ENCODE measurements at places on chromosomes 16 and 17.
A peak's percentile ranks its signal among the peaks of the same experiment; 100 is the strongest.

- DNase-seq, result no peak
Observed at GRCh38 chr16:17846030-17846429, 375.3 kb upstream of the XYLT1 start.

- DNase-seq, result no peak
Observed at GRCh38 chr16:4597174-4597573, 17.5 kb downstream of the UBALD1 start.

DNA sequence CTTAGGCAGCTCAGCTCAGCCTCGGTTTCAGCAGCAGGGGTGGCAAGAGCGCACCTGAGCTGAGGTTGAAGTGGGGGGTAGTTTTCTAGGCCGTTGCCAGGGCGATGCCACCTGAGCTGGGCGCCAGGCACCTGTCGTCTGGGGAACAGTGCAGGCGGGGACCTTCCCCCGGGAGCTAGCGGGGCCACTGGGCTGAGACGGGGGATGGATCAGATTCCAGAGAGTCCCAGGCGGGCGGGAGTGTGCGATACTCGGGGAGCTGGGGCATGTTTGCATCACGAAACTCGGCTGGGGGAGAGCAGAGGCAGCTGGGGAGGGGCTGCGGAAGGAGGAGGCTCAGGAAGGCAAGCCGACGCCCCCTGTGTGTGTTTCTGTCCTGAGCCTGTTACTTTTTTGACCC, 477 bp upstream of the CLDN9 start:
- DNase-seq, result no peak

GRCh38 chr16:50267151-50267631, 840 bp downstream of the ADCY7 start:
- DNase-seq, result no peak

DNA sequence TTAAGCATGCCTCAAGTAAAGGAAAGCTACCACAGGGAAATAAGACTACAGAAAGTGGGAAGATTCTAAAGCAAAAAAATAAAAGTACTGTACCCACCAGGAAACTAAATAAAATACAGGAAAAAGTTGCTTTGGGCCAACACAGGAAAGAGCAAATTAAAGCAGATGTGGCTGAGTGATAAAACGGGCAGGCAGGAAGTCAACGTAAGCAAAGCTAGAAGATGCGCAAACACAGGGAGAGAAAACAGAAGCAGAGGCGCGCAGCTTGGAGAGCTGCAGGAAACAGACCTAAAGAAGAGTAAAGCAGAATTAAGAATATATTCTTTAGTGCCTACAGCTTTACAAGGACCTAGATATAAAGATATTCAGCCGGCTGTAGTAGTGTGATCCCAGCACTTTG, 21.7 kb downstream of the USP36 start:
- peak; percentile 91 for DNase-seq

Measured in KBM-7 (cell line).